DMS79 (cell line): ENCODE measurements at places on chromosomes 16 and 17.

DNA sequence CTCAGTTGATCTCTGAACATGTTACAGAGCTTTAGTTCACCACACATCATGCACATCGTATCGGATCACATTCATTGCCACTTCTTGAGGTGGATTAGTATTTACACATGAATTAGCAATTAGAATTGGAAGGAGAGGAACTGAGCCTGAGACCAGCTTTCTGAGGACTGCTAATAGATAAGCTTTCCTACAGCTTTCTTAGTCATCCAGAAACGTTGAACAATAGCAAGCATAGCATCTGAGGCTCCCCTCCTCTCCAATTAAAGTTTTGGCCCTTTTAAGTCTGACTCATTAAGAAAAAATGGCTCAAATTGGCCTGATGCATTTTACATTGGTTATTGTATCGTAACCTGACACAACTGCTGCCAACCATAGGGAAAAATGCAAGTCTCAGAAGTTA is 1130.4 kb downstream of the CDH8 start:
- no peak for DNase-seq

DNA sequence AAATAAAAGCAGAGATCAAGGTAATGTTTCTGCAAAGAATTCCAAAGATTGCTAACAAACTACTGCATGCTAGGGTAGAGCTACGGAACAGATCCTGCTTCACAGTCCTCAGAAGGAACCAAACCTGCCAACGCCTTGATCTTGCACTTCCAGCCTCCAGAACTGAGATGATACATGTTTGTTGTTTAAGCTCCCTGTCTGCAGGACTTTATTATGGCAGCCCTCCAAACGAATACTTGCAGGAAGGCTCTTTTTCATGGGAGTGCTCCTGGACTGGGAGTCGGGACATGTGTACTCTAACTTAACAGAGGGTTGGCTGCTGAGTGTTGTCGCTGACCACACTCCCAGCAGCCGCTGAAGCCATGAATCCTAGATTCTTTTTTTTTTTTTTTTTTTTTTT is 808.8 kb upstream of the EEF2KMT start:
- no peak for DNase-seq

DNA sequence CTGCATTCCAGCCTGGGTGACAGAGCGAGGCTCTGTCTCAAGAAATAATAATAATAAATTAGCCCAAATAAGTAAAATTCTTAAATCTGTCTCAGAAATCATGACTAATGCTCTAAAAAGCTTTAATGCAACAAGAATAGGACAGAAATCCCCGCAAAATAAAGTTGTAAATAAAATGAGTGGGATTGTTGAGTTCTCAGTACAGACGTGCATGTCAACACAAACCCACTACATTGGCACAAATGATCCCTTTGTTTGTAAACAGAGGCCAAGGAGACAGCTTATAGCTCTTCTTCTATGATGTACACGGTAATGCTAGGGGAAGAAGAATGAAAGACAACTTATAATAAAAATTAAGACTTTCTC is 6.0 kb downstream of the STAT5B start:
- no peak for DNase-seq

- no peak for DNase-seq
These were observed 26.1 kb downstream of the RCVRN start for GRCh38 chr17:9878786-9879525.

- no peak for DNase-seq
These were observed 121.9 kb upstream of the PLCG2 start for GRCh38 chr16:81657224-81657623.

- no peak for DNase-seq
These were observed 43.5 kb downstream of the ARHGAP17 start for GRCh38 chr16:24971718-24972117.

- no peak for DNase-seq
These were observed 29.0 kb downstream of the ETV4 start for GRCh38 chr17:43517161-43517560.

- no peak for DNase-seq
These were observed 21.8 kb downstream of the CEP131 start for GRCh38 chr17:81200695-81201580.

DNA sequence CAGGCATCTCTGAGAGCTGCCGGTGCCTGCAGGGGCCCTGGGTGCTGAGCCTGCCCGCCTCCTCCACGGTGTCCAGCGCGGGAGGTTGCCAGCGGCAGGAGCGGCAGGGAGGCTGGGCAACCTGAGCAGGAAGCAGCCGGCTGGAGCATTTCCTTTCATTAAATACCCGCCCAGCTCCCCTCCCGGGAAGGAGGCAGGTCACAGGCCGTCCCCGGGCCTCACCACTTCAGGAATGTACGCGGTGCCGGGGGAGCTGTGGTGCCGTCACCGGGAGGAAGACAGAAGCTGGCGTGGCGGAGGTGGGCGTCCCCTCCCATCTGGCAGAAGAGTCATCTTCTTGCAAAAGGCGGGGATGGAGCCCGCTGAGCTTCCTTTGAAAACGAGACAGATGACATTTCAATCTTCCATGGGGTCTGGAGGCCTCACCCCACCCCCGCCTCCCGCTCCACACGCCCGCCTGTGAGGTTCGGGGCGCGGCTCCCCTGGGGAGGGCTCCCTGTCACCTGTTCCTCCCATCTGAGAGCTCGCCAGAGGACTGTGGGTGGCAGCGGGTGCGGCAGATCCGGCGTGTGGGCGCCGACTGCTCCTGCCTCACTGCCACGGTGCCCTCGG is 16.0 kb downstream of the SOX8 start:
- DNase-seq = no peak

DNA sequence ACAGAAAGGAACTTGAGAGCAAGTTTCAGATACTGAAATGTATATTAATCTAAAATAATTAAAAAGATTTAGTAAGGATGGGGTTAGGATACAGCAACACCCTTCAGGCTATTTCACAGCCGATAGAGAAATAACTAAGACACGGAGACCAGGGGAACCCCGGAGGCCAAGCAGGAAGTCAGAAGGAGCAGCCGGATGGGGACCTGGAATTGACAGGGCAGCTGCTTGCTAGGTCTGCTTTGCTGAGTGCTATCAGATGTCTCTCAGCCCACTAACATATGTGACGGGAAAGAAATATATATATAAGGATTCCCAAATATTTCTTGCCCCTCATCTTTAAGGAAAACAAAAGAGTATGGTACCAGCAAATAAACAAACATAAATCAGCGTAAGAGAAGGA is 154.1 kb upstream of the CDH5 start:
- DNase-seq = no peak

GRCh38 chr17:8253801-8254200 is 4.7 kb downstream of the PFAS start:
- DNase-seq = no peak

DNA sequence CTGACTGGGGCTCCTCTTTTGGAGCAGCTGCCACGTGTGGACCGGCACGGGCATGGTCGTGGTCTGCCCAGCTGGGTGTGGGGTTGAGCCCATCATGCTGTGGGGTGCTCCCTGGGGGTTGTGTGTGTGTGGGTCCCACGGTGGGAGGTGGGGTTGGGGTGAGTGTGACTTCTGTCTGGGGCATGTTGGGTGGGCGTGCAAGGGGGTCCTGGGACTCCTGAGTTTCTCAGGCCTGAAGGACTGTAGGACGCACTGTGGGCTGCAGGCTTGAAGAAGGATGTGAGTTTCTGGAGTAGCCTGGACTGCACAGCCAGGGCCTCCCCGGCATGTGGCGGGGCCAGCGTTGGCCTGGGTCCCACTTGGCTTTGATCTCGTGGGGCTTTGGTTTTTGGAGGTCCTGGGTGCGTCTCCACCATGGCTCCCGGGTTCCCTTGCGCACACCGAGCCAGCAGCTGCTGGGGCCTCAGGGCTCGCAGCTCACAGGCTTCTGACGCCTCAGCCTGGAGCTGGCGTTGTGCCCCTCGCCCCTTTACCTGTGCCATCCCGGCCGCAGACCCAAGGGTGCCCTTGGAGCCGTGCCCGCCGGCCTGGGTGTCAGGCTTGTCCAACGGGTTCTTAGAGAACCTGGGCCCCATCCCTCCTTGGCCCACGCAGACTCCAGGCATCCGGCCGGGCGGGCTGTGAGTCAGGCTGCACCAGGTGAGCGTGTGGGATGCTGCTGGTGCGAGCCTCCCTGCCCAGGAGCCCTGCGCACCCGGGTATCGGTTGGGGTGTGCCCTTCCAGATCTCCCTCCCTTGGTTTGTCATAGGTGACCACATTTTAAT is 34.4 kb upstream of the ZNF750 start:
- no peak for DNase-seq

- no peak for DNase-seq
These were observed 11.3 kb downstream of the KATNIP start for GRCh38 chr16:27561216-27561615.

DNA sequence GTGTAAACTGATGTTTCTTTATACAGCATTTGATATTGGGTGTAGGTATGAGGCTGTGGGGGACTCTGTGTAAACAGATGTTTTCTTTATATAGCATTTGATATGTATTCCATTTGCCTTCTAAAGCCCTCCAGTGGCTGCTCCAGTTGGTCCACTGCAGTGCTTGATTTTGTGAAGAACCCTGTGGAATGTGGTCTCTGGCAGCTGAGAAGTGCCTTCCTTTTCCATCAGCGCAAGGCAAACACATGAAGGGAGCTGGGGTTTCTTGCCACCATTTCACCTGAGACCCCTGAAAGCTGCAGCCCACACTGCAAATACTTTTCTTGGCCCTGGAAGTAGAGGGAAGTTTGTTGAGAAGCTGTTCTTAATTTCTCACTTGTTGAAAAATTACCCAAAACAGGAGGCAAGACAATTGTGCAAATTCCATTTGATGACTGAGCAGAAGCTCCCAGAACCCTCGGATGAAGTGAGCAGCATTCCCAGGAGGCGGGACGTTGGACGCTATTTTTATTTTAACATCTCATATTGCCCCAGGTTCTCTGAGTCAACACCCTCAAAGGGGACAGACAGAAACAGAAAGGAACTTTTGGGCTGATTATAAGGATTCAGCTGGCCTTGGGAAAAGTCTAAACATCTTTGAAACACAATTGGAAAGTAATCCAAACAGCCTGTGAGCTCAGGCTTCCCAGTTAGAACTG is 158.5 kb upstream of the RPH3AL start:
- DNase-seq = no peak

GRCh38 chr16:84531671-84532111 is 27.2 kb upstream of the MEAK7 start:
- peak; percentile 39 for DNase-seq

- DNase-seq = no peak
These were observed 251.7 kb downstream of the CPPED1 start for GRCh38 chr16:12551946-12552345.

GRCh38 chr17:30558686-30559545 is 81.7 kb downstream of the GOSR1 start:
- no peak for DNase-seq

DNA sequence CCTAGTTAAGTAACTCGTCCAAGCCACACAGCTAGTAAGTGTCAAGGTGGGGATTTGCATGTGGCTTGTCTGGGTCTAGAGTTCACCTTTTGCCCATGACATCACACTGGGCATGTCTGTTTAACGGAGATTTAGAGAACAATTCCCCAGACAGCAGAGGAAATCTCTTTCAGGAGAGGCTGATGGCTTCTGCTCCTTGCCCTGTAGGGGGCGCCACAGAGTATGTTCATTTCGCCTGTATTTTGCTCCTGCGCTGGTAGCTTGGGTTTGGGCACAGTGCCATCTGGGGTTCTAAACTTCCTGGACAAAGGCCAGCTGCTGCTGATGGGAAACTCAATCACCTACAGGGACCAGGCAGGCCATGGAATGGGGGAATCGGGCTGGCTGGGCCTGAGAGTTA is 20.4 kb downstream of the OTOA start:
- no peak for DNase-seq

- no peak for DNase-seq
These were observed 317.2 kb upstream of the KCNJ16 start for GRCh38 chr17:69757688-69758430.

DNA sequence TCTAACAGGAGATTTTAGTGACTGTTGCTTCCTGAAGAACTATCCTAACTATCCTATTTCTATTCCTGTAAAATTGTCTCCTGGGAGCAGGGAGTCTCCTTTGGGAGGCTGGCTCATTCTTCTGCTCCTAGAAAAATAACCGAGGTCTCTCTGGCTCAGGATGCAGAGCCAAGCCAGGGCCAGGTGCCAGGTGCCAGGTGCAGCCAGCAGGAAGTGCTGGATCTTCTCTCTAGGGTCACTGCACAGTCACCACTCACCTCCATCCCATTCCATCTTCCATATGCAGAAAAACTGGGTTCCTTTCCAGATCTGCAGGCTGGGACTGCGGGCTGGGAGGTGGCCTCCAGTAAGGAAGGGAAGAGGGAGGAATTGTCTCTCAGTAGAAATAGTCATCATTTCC is 3.8 kb upstream of the TMC7 start:
- no peak for DNase-seq

DNA sequence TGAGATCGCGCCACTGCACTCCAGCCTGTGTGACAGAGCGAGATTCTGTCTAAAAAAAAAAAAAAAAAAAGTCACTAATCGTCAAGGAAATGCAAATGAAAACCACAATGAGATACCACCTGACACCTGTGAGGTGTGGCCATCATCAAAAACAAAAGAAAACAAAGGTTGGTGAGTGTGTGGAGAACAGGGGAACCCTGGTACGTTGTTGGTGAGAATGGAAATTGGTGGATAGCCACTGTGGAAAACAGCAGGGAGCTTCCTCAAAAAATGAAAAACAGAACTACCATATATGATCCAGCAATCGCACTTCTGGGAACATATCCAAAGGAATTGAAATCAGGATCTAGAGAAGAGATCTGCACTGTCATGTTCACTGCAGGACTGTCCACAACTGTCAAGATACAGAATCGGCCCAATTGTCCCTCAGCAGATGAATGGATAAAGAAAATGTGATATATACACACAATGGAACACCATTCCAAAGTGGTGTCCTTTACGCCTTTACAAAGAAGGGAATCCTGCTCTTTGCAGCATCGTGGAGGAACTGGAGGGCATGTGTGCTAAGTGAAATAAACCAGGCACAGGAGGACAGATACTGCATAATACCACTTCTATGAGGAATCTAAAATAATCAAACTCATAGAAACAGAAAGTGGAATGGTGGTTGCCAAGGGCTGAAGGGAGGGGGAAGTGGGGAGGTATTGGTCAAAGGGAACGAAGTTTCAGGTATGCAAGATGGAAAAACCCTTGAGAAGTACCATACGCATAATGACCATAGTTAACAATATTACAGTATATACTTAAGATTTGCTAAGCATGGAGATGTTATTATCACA is 63.5 kb upstream of the PLCG2 start:
- no peak for DNase-seq

- no peak for DNase-seq
These were observed 29.1 kb downstream of the TUBD1 start for GRCh38 chr17:59863616-59864015.

- DNase-seq = no peak
These were observed 59.6 kb downstream of the ZZEF1 start for GRCh38 chr17:4083187-4083586.

- DNase-seq = no peak
These were observed 40.6 kb downstream of the SNX11 start for GRCh38 chr17:48148029-48148770.

GRCh38 chr17:27518545-27519521 is 62.6 kb downstream of the KSR1 start:
- DNase-seq = no peak
